CD8-positive, alpha-beta memory T cell (primary cell): ENCODE measurements at places on chromosomes 4 and X. TPM values are rescaled to one million over a fixed set of nuclear protein-coding genes. Genes with fewer than 3 reads are reported as not detected.

DNA sequence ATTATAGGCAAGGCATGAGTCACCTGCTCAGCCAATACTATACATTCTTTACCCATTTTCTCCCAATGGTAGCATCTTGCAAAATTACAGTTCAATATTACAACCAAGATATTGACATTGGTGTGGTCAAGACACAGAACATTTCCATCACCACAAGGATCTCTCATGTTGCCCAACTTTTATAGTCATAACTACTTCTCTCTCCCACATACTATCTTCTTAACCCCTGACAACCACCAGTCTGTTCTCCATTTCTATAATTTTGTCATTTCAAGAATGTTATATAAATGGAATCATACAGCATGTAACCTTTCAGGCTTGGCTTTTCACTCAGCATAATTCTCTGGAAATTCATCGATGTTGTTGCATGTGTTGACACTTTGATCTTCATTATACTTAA lies 144.9 kb downstream of the ENOX2 start:
- DNase-seq, result no peak

DNA sequence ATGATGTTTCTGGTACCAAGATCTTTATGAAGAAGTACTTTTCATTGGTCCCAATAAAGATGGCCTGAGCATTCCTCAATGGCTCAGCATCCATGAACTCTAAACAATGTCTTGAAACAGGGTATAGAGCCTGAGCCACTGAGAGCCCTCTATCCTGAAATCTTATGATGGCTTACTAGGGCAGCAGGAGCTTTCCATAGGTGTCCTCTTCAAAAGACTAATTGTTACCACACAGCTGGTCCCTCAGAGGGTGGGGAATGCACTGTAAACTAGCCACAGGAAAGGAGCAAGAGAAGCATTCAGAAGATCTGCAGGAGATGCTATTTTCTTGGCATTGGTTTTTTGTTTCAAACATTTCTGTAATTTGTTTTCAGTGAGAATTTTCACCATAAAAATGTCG lies 5.6 kb upstream of the BANK1 start:
- DNase-seq, result no peak

DNA sequence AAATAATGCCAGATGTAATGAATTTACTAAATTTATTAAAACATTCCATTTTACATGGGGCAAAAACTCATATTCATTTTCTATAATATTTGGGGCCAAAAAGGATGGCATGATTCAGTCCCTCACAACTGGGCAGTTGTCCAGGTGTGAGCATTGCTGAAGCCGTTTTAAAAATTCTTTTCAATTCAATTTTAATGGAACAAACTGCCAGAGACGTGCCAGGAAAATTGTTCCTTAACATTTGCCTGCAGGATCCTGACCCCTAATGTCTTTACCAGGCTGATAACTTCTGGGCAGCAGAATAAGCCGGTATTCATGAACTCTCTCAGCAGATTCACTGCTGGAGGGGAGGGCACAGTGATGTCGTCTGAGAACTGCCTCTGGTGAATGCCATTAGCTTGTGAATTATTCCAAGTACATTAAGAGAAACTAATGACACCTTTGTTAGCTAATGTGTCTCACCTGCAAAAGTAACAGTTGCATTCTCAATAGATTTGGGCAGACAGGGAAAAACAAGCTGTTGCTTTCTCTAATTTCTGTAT lies 1445.1 kb upstream of the TENM3 start:
- no peak for DNase-seq

DNA sequence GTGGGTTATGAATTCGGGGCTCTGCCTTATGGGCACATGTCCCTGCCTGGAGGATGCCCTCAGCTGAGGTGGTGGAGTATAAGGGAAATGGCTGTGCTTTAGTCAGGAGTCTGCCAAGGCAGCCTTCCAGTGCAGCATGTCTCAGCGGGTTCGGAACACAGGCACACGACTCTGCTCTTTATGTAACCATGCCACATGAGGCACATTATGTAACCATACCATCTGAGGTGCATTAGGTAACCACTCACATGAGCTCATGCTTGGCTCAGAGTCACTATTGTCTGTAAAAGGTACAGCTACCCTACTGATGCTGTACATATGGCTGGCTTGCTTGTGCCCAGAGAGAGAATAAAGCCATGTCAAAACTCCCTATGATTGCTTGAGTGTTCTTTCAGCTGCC lies 723.6 kb downstream of the TRAM1L1 start:
- no peak for DNase-seq

IRS4 gene
- total RNA-seq, result not detected
